ENCODE measurements at places on chromosomes 2 and 18. TPM values are rescaled to one million over a fixed set of nuclear protein-coding genes. Genes with fewer than 3 reads are reported as not detected.

Gene ALKAL2
- not detected for total RNA-seq

Gene ZNF521
- not detected for total RNA-seq

Gene LYPD6B
- not detected for total RNA-seq

Gene SLC9A4
- total RNA-seq, result not detected

Gene ALK
- not detected for total RNA-seq

Gene GAREM1
- total RNA-seq, result not detected

Gene AQP4
- not detected for total RNA-seq

Gene CFAP221
- not detected for total RNA-seq

Gene APLF
- 2.4 TPM for total RNA-seq

Gene DYSF
- total RNA-seq, result 5.5 TPM

Gene FSHR
- not detected for total RNA-seq

Data from activated naive CD8-positive, alpha-beta T cell treated with anti-CD3 and anti-CD28 coated beads for 36 hours (primary cell).